Activated CD8-positive, alpha-beta memory T cell treated with anti-CD3 and anti-CD28 coated beads, Interleukin-2, amount 10 ng/mL, durations not matched to agents 7 days and 5 days (primary cell): ENCODE measurements at places on chromosomes 6 and 20.
A peak's percentile ranks its signal among the peaks of the same experiment; 100 is the strongest.

- no peaks in the 10 kb centered on the region for H3K4me1 ChIP-seq
- H3K27me3 ChIP-seq = peaks cover 28% of the 10 kb centered on the region
- H3K36me3 ChIP-seq = peaks cover 1% of the 10 kb centered on the region
- no peak for DNase-seq
These were observed 87.1 kb upstream of the GJE1 start for GRCh38 chr6:142045380-142046278.

DNA sequence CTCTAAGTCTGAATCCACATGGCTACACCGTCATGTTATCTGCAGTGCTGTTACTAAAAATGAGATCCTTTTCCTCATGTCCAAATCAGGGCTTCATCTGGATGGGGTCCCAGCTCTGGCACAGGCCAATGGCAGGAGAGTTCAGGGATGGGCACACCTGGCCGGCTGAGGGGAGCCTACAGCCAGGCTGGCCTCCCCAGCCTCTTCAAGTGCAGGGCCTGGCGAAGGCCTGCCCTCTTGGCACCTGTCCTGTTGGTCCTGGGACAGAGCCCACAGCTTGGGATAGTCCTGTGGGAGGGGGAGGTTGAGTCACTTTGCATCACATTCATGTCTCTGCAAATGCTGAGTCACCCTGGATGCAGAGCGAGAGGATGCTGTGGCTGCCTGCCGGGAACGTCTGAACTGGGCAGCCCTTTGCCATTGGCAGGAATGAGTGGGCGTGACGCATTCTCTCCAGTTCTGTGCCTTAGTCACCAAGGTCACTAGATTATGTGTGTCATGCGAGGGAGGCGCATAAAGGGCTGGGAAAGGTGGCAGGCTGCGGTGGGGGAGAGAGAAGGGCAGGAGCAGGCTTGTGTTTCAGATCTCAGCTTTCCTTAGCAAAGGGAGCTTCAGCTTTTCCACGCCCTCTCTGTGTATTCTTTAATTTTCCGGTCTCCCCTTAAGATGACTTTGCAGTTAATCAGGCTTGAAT lies 223.2 kb upstream of the ECI2 start:
- DNase-seq = no peak
- no peak overlapping the region for H3K4me3 ChIP-seq
- no peaks in the 10 kb centered on the region for H3K36me3 ChIP-seq

GRCh38 chr6:24126586-24127192 lies 674 bp downstream of the NRSN1 start:
- no peak overlapping the region for H3K4me3 ChIP-seq
- H3K36me3 ChIP-seq = no peaks in the 10 kb centered on the region

- DNase-seq = no peak
- no peaks in the 10 kb centered on the region for H3K36me3 ChIP-seq
- H3K4me3 ChIP-seq = no peak overlapping the region
- H3K4me1 ChIP-seq = no peaks in the 10 kb centered on the region
- H3K27me3 ChIP-seq = no peaks in the 10 kb centered on the region
These were observed 225.2 kb downstream of the SAMD5 start for GRCh38 chr6:147733686-147734085.

DNA sequence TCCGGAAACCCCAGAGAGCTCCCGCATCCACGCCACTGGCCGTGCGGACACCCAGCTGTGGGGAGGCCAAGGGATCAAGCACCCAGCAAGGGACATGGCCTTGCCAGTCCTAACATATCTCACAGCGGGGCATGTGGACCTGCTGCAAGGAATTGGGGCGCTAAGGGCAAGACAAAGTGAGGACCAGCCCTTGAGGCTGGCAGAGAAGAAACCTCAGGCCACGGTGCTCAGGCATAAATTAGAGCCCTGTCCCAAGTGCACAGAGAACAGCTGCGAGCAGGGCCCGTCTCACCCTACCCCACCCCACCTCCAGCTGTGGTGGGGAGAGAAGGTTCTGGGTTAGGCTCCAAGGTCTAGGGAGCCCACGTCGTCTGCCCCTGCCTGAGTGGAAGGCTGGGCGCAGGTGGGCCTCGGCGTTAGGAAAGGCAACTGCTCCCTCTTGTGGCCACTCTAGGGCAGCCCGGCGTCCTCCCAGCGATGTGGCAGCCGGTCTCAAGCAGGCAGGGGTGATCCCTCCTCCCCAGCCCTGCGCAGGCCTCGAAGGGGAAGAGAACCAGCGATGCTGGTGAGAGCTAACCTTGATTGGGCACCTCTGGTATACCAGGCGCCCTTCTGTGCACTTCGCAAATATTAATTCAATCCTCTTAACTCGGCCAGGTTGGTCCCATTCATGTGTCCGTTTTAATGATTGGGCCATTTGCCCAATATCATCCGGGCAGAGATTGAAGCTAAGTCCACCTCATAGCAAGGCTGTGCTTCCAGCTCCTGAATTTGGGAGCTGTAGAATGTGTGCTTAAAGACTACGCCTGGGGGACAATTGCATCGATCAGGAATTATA lies 235.8 kb downstream of the NFATC2 start:
- peaks cover 30% of the 10 kb centered on the region for H3K27me3 ChIP-seq
- no peak overlapping the region for H3K4me3 ChIP-seq
- H3K4me1 ChIP-seq = peaks cover 3% of the 10 kb centered on the region
- H3K27ac ChIP-seq = no peak overlapping the region
- peak; percentile 76 for DNase-seq
